ENCODE measurements at places on chromosomes 6 and 20.

DNA sequence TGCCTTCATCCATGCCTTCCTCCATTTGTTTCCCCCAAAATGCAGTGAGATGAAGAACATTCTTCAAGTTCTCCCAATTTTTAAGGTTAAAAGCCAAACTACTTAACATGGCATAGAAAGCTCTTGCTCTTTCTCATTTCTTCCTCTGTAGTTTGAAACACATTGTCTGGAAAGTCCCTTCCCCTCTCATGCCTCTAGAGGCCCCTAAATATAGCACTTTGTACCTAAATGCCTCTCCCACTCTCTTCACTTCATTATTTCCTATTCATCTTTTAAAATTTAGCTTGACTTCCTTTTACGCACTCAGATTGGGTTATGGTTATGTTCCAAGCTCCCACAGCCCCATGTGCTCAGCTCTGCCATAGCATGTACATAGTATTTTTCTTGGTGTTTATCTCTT is 389.3 kb downstream of the HDGFL1 start:
- DNase-seq: no peak

GRCh38 chr6:123044341-123044860 is 48.4 kb downstream of the CLVS2 start:
- no peak for DNase-seq

GRCh38 chr6:41917528-41917927 is 3.4 kb downstream of the MED20 start:
- peak; percentile 94 for DNase-seq

DNA sequence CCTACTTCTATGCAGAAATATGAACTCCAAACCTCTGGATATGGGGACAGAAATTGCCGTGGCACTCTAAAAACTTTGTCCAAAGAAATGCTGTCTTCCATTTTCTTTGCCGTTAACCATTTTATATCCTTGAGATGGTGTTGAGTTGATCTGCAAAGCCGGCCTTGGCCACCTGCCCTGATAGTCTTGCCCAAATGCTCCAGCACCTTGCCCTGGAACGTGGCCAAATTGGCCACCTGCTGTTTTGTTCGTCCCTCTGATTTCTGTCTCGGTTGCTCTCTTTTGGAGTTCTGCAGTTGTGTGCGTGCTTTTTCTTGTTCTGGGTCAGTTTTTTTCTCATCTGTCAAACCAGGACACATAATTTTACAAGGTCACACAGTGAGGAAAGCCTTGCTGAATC is 239.7 kb upstream of the GMDS start:
- no peak for DNase-seq

- no peak for DNase-seq
These were observed 104.0 kb downstream of the PLCB4 start for GRCh38 chr20:9172851-9173250.

- peak; percentile 64 for DNase-seq
These were observed 90.0 kb upstream of the TNFAIP3 start for GRCh38 chr6:137776786-137777686.

GRCh38 chr6:92433911-92434310 is 985.4 kb downstream of the EPHA7 start:
- DNase-seq: no peak

GRCh38 chr6:137353346-137353745 is 134.2 kb upstream of the IFNGR1 start:
- no peak for DNase-seq

DNA sequence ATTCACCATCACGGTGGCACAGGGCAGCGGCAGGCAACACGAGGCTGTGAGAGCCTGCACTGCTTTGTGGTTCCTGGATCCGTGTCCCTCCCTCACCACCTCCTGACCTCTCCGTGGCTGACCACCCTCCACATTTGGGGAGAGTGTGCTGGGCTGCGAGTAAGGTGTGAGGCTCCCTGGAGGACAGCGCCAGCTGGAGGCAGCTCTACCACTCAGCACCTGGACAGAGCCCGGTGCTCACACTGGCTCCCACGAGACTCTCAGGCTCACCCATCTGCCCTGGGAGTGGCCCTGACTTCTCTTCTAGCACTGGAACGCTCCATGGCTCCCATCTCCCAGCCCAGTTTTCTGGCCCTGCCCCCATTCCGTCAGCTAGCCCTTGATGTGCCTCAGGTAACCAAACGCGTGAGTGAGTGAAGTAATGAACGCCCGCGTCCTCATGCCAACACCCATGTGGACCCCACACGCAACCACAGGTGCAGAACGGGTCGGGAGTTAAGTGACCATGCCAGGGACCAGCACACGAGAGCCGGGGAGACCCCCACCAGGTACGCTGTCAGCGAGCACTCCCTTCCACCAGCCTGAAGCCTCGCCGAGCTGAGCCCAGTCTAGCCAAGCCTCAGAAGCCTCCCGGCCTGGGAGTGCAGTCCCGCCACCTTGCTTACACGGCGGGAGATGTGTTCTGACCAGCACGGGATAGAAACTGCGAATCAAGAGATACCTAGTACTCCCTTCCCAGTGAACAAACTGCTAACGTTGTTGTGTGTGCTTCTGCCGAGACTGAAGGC is 137.2 kb downstream of the WDR27 start:
- DNase-seq: no peak

DNA sequence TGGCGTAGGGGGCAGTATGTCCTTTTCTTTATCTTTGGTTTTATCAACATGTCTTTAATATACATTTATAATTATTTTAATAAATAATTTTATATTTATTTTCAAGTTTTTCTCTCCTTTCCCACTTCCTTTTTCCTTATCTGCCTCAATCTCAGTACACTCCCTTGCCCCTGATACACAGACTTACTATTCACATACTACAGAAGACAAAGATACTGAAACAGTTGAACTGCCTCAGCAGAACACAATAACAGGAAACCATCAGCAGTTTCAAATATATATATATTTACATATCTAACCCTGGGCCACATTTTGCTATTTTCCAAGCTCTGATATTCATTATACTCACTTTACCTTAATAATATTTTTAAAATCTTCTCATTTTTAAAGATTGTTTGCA is 19.8 kb downstream of the IBTK start:
- no peak for DNase-seq

- no peak for DNase-seq
These were observed 2.2 kb downstream of the TFAP2B start for GRCh38 chr6:50820869-50821264.

DNA sequence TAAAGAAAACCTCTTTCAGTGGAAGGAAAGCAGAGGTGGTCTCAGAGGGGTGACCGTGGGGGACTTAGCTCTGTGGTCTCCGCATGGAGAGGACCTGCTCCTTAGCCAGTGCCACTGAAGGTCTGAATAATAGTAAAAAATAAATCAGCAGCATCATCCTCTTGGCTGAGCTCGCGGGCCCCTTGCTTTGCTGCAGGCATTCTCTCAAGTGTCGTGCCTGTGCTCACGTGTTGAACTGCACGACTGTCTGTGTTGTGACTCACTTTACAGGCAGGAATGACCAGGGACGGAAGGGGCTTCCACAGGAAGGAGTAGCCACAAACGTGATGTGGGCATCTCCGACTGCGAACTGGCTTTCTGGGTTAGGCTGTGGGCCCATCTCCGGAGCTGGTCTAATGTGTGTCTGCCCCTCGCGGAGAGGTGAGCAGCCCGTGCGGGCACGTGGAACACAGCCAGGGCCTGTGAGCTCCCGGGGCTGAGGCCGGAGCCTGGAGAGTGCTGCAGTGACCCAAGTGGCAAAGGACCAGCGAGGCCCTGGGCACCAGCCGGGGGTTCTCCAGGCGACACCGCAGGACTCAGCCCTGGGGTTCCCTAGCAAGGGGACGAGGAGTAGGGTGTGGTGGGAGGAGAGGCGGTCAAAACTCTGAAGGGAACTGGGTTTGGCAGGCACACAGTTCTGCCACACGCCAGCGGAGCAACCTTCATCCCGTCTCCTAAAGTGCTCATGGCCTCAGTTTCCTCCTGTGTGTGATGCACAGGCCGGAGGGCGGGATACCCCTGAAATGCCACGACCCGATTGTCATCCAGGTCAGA is 89.2 kb downstream of the RAMACL start:
- DNase-seq: no peak

GRCh38 chr20:34945315-34946077 is 10.1 kb downstream of the GSS start:
- DNase-seq: peak; percentile 49

DNA sequence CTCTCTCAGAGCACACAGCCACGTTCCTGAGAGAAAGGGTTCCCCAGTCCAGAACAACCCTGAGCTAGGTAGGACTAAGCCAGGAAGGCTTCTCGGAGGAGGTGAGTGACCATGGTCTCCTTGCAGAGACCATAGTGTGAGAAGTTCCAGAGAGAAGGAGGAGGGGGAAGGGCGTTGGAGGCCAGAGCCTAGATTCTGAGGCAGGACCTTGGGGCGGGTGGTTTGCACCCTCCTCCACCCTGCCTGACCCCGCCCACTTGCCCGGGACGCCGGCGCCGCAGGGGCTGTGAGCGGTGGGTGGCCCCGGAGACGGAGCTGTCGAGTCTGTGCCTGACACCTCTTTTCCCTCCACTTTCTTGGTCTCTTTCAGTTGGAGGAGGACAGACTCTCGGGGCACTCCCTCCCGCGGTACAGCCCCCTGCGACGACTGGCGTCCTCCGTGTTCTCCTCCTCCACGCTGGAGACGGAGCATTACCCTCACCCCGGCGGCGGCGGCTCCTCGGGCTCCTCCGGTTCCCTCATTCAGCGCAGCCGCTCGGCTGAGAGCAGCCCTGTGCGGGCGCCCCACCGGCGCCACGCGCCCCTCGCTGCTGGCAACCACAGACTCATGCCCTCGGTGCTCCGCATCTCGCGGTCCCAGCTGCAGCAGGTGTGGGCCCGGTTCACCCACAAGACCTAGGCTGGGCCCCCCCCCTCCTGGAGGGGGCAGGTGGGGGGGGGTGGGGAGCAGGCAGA is 26.2 kb downstream of the TTBK1 start:
- no peak for DNase-seq

DNA sequence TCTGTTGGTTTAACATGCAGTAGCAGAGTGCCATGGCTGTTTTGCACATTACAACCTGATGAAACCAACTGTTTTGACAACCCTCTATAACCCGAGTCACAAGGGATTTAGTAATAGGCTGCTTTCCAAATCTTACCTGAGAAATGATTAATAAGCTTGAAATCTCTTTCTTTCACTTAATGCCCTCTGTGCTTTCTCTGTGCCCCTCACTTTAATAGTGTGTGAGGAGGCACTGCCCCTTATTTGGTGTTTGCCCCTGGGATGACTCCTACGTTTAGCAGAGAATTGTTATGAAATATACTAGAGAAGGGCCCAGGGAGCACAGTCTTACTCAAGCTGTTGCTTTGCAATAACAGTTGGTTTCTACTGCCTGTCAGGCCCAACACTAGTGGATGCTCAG is 31.0 kb upstream of the PTCHD4 start:
- DNase-seq: peak; percentile 73

GRCh38 chr20:20711413-20711812 is 1.0 kb downstream of the RALGAPA2 start:
- peak; percentile 4 for DNase-seq

- DNase-seq: no peak
These were observed 84.1 kb downstream of the CDK19 start for GRCh38 chr6:110731196-110731595.

DNA sequence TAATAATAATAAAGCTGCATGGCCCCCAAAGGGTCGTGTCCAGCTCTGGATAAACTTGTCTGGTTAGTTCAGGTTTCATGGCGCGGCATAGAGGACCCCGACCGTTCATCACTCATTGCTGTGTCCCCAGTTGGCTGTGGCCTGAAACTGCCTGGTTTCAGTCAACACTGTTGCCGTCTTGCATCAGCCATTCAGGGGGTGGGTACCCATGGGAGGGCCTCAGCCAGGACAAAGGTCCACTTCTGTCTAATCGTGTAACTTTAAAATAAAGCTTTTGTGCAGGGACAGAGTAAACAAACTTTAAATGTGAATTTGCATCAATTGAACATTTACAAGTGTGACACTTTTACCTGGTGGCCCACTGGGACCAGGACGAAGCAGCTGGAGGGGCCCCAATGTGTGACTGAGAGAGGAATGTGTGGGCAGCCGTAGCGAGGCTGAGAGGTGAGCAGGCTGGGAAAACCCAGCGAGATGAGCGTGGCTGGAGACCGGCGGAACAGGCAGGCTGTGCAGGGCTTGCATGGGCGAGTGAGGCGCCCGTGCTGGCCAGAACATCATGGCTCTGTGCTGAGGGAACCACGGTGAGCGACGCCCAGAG is 22.3 kb upstream of the UNC93A start:
- DNase-seq: no peak
